Tongue (tissue), 3 donors: ENCODE measurements at places on chromosomes 13 and 19.
A peak's percentile ranks its signal among the peaks of the same experiment; 100 is the strongest.

GRCh38 chr13:32340914-32341313 is 25.6 kb downstream of the BRCA2 start:
- no peak for DNase-seq

DNA sequence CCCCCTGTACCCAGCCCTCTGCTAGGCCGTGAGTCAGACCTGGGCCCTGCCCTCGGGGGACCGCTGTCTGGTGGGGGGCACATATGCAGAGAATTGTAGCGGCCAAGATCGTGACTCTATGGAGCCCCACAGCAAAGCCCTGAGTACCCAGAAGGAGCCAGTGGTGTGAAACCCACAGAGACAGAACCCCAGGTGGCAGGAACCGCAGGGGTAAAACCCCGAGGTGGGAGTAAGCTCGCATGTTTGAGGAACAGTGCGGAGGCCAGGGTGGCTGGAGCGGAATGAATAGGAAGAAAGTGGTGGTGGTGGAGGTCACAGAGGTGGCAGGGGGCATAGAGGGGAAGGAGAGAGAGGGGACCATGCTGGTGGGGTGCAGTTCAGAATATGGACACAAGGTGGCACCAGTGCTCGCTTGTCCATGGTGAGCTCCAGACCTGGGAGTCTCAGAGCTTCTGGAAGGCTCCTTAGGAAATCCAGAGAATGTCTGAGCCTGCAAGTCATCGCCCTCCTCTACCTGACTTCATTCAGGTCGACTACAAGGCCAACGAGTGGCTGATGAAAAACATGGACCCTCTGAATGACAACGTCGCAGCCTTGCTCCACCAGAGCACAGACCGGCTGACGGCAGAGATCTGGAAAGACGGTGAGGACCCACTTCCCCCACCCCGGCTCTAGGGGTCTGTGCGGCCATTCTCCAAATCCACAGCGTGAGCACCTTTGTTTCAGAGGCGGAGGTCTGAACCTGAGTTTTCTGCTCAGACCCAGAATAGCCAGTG is 48.9 kb downstream of the MYH14 start:
- DNase-seq, result no peak

DNA sequence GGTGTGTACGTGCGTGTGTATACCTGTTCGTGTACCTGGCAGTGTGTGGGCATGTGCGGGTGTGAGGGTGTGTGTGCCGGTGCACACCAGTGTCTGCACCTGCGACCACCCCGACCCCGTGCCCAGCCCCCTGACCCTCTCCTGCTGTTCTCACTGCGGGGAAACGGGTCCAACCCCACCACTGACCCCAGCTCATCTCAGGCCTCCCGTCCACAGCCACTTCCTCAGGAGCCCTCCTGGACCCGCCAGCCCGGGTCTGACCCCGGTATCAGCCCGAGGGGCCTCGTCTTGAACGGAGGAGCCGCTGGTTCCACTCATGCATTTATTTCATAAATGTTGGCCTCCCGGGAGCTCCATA is 23.8 kb upstream of the ONECUT3 start:
- no peak for DNase-seq

DNA sequence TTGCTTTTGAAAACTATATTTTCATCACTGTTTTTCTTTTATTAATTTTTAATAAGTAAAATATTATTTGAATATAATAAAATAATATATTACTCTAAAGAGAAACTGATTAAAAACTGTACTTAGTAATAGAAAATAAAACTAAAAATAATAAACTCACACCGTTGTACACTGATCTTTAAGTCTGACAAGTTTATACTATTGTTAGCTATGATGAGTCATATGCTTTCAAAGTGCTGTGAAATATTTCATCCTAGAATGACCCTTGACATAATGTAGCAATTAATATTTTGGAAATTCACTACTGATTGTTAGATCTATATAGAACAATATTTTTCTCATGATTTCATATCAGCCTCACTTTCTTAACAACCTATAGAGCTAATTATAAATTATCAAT is 1040.6 kb upstream of the SPRY2 start:
- DNase-seq, result no peak

GRCh38 chr13:77143431-77143830 is 116.5 kb upstream of the FBXL3 start:
- no peak for DNase-seq

DNA sequence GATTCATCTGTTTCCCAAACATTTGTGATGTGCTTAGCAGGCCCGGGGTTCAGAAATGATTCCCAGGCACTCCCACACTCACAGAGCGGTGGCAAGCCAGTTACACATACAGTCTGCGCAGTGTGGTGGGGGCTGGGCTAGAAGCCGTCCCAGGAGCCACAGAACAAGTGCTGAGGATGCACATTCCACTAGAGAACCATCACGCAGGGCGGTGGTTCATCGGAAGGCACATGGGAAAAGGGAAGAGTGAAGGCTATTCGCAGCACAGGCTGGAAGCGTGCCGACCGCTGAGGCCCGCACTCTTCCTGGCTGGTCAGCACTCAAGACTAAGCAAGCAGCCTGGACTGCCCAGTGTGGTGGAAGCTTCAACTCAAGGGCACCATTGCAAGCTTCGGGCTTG is 126.3 kb upstream of the SLC7A1 start:
- no peak for DNase-seq

- no peak for DNase-seq
These were observed 101.2 kb upstream of the TEX29 start for GRCh38 chr13:111219280-111219679.

- DNase-seq, result peak; percentile 59
These were observed 11.0 kb downstream of the IFNL1 start for GRCh38 chr19:39307046-39307821.

DNA sequence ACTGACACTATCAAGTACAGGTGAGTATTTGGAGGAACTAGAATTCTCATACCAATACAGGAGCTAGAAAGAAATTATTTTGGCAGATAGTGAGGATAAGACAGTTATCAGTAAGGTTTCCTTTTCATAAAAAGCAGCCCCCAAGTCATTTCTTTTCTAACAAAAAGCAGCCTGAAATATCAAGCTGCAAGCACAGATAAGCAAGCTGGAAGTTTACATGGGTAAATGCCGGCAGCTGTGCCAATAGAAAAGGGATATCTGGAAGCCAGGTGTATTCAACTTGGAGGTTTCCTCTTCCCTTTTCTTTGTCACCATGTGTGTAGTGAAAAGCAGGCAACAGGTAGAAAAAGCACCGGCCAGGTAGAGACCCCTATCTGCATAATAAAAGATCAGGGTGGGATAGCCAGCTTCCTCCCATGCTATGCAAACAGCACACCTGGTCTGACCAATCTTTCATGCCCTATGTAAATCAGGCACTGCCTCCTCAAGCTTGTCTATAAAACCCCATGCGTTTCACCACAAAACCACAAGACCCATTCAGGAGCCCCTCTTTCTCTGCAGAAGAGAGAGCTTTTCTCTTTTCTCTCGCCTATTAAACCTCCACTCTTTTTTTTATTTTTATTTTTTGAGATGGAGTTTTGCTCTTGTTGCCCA is 22.9 kb downstream of the CYP4F2 start:
- no peak for DNase-seq

DNA sequence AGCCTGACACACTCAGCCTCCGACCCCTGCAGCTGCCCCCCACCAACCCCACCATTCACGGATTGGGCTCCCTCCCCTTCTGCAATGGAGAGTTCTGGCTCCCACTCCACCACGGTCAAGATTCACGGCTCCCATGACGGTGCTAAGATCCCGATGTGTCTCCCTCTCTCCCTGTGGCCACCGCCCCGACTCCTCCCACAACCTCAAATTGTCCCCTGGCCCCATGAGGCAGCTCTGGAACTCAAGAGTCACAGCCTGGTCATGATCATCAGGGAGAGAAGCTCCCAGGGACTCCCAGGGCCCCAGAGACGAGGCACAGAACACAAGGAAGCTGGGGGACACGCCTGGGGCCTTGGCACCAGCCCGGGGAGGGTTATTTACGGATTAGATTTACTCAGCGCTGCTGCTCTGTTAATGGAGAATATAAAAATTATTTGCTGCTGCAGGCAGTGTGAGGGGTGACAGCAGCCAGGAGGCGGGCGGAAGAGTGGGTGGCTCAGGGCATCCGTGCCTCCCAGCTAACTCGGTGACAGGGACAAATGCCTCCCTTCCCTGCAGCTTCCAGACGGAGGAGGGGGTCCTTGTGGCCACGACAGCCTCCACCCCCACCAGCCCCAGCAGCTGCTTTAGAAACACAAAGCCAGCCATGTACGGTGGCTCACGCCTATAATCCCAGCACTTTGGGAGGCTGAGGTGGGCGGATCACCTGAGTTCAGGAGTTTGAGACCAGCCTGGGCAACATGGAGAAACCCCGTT is 184.2 kb downstream of the PTPRS start:
- DNase-seq, result peak; percentile 45

DNA sequence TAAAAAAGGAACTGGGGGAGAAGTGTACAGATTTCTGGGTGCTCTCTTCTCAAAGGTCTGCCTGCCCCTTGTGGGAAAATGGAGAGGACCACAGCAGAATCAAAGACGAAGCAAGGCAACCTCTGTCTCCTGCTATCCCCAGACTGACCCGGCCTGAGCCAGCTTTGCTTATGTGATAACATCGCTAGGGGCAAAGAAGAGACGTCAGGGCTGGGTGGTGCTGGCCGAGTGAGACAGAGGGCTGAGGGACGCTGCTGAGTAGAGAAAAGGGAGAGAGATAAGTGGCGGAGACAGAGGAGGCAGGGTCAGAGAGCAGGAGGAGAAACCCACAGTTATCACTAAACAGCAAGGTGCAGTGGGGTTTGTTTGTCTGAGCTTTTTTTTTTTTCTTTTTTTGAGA is 4.6 kb upstream of the MUC16 start:
- no peak for DNase-seq

GRCh38 chr13:49853535-49853934 is 61.1 kb upstream of the KPNA3 start:
- no peak for DNase-seq

GRCh38 chr13:39941911-39942551 is 286.6 kb downstream of the COG6 start:
- no peak for DNase-seq

- peak; percentile 10 for DNase-seq
These were observed 6.9 kb downstream of the THSD1 start for GRCh38 chr13:52399046-52399445.

- no peak for DNase-seq
These were observed 27.5 kb upstream of the CEACAM1 start for GRCh38 chr19:42555801-42556200.

DNA sequence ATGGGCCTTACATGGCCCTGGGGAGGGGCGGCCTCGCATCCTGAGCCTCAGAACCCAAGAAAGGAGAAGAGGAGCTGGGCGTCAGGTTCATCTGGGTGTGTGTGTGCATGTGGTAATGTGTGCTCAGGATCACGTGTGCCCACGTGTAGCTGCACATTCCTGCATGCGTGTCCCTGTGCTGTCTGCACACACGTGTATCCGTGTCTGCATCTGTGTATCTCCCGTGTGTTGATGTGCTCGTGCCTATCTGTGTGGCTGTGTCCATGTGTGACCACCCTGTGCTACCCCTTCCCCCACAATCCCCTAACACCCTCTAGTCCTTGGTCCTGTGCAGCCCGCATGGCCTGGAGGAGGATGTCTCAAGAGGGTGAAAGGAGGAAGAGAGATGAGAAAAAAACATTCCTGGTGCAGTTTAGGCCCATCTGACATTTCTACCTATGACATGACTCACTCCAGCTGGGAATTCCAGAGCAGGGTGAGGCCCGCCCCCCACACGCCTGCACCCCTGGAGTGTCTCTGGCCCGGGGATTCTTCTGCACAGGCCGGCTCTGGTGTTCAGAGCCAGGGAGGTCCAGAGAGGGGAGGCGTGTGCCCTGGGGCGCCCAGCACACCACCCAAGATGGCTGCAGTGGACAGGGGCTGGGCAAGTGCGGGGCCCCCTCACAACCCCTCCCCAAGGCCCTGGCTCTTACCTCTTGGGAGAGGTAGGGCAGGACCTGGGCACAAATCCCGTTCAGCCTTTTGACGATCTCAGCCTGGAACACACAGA is 7.1 kb downstream of the TLE5 start:
- no peak for DNase-seq

DNA sequence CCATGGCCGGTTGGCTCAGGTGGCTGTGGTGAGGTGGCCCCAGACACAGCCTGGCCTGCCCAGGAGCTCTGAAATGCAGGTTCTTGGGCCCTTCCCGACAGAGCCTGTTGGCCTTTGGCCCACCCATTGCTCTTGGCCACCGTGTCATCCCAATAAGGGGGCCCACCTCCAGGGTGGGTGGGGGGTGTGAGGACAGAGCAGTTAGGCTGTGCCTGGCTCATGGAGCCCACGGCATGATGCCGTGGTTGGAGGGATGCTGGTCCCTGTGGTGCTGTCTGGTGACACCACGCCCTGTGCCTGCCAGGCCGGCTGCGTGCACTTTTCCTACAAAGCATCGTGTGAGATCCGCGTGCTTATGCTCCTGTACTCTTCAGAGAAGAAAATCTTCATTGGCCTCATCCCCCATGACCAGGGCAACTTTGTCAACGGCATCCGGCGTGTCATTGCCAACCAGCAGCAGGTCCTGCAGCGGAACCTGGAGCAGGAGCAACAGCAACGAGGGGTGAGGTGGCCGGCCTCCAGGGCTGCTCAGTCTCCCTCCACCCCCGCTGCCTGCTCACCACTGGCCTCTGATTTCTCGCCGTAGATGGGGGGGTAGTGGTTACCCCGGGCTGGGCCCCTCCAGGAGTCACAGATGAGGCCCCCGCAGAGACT is 7.6 kb downstream of the PNKP start:
- DNase-seq, result no peak

DNA sequence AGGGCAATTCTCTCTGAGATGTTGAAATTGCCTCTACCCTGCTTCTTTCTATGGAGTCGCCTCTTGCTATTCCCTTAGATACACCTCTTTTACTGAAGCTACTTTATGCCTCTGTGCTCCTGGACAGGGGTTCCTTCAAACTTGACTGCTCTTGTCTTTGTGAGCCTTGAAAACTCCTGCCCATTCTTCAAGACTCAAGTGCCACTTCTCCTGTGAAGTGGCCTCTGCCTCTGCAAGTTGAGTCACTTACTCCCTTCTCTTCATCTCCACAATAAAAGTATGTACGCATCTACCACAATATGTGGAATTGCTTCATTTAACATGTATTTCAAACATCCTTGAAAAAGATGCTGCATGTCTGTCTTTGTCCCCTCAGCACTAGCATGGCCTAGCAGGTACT is 66.0 kb upstream of the TPP2 start:
- no peak for DNase-seq

GRCh38 chr19:50361290-50362029 is 4.0 kb downstream of the NAPSA start:
- DNase-seq, result no peak

- peak; percentile 68 for DNase-seq
These were observed 1.1 kb downstream of the MAB21L1 start for GRCh38 chr13:35475212-35475959.

- no peak for DNase-seq
These were observed 17.6 kb upstream of the COG3 start for GRCh38 chr13:45447050-45447661.

GRCh38 chr13:111319521-111319920 is 921 bp upstream of the TEX29 start:
- no peak for DNase-seq

DNA sequence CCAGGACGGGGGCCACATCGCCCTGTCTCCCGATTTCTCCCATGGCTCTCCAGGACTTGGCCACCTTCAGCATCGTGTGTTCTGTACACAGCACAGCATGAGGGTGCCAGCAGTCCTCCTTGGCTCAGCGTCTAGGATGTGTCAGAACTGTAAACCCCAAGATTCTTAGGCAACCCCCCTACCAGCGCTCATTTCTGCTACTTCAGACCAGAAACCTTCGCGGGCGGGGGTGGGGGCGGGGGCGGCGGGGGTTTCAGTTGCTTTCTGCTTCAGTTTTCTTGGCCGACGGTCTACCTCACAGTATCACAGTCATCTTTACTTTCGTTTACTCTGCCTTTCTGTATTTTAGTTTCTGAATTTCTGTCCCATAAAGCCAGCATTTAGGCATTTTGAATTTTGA is 82.4 kb downstream of the GGACT start:
- no peak for DNase-seq

- no peak for DNase-seq
These were observed 1.6 kb downstream of the ZNF415 start for GRCh38 chr19:53131085-53131590.
